ENCODE measurements at places on chromosomes 12 and 14. TPM values are rescaled to one million over a fixed set of nuclear protein-coding genes. Genes with fewer than 3 reads are reported as not detected.

The KTN1 gene
- total RNA-seq: 191 TPM

The CABP1 gene
- total RNA-seq: 4.2 TPM

The TAS2R7 gene
- total RNA-seq: not detected

The ARHGEF40 gene
- 50.5 TPM for total RNA-seq

The CCDC184 gene
- total RNA-seq: 1.6 TPM

The CIROP gene
- not detected for total RNA-seq

The PZP gene
- total RNA-seq: not detected
